ENCODE measurements at places on chromosomes 7 and 10.

- DNase-seq: no peak
Measured at GRCh38 chr7:143217806-143218205, 4.0 kb upstream of the TAS2R40 start.

- no peak for DNase-seq
Measured at GRCh38 chr7:120714945-120715344, 143.0 kb downstream of the TSPAN12 start.

GRCh38 chr10:122570920-122571319 is 10.4 kb downstream of the DMBT1 start:
- no peak for DNase-seq

GRCh38 chr7:102836191-102836919 is 76.4 kb upstream of the LRRC17 start:
- no peak for DNase-seq

GRCh38 chr7:28125431-28126409 is 54.9 kb downstream of the JAZF1 start:
- DNase-seq: no peak

GRCh38 chr7:20200361-20200760 is 16.8 kb downstream of the MACC1 start:
- DNase-seq: no peak

DNA sequence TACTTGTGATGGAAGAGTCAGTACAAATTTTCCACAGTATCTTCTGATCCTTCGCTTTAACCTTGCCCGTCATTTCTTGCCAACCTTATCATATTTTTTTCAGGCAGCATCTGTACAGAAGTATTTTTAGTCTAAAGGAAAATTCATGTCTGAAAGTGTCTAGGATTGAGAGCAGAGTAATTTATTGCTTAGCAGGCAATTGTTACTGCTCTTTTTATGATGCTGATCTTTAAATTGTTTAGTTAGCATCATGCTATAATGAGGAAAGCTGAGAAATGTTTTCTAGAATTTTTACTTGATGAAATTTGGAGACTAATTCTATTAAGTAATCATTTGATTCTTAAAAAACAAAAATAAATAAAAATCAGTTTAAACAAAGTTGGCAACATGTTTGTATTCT is 20.6 kb downstream of the KAT6B start:
- no peak for DNase-seq

DNA sequence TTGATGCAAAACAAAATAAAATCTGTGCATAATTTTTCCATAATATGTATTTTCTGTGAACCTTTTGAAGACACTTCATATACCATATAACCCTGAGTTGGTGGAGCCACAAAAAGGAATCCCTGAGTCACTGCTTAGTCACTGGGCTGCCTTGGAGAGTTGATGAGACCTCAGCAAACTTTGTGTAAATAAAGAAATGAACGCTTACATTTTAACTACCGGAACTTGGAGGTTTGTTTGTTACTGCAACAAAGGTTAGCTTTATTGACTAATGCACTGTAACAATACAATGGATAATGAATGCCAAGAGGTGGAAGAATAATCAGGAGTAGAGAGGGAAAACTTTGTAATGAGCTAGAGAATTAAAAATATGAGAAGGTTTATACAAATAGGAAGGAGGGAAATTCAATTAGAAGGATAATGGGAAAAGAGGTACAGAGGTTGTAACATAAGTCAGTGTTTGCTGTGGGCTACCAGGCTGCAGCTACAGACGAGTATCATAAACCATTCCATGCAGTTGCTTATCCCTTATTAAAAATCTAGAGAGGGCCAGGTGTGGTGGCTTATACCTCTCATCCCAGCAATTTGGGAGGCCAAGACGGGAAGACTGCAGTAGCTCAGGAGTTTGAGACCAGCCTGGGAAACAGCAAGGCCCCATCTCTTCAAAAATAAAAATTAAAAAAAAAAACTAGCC is 1042.1 kb downstream of the TYW1 start:
- DNase-seq: no peak

DNA sequence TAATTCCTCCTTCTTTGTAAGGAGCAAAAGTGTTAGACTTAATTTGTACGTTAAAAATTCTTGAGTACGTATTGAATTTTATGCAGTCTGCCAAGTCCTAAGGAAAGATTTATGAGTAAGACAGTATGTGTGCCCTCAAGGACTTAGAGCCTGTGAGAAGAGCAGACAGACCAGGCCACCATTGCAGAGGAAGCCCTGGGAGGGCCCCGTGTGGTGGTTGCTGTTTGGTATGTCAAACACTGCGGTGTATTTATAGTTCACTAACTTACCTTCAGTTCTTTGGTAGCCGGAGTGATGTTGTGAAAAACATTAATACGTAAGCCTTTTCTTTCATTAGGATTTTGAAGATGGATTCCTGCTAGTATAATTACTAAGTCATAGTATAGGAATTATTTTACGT is 82.9 kb downstream of the GALNT11 start:
- DNase-seq: no peak

GRCh38 chr7:32177232-32177631 is 107.0 kb upstream of the PDE1C start:
- DNase-seq: no peak

DNA sequence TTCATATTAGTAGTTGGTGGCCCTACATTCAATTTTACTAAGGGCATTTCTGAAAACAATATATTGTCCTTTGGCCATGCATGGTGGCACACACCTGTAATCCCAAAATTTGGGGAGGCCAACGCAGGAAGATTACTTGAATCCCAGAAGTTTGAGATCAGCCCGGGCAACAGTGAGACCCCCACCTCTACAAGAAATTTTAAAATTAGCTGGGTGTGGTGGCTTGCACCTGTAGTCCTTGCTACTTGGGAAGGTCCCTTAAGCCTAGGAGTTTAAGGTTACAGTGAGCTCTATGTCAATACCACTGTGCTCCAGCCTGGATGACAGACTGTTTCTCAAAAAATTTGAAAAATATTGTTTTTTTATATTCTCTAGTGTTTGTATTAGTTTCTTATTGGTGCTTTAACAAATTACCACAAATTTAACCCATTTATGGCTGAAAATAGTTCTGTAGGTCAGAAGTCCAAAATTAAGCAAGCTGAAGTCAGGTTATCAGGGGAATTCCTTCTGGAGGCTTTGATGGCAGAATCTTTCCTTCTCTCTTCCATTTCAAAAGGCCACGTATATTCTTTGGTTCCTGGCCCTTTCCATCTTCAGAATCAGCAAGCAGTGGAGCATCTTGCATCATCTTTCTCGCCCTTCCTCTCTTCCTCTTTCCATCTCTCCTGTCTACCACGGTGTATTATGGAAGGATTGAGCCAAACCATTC is 12.4 kb downstream of the CBX3 start:
- DNase-seq: no peak

DNA sequence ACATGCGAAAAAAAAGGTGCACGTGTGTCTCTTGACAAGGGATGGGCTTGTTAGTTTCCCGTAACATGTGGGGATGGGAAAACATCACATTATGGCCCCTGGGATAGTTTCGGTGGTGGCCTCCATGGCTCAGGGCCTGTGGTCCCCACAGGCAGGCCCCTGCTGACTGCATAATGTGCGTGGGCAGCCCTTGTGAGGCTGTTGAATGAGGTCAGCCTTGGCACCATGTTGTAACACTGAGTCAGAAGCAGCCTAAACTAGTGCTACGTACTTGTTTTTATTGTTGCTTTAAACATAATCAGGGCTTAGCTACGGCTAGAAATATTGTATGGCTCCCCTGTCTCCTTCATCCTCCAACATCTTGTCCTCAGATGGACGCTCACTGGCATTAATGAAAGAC is 80.6 kb downstream of the BEND7 start:
- DNase-seq: no peak

GRCh38 chr7:145753004-145753403 is 363.6 kb upstream of the CNTNAP2 start:
- DNase-seq: no peak

DNA sequence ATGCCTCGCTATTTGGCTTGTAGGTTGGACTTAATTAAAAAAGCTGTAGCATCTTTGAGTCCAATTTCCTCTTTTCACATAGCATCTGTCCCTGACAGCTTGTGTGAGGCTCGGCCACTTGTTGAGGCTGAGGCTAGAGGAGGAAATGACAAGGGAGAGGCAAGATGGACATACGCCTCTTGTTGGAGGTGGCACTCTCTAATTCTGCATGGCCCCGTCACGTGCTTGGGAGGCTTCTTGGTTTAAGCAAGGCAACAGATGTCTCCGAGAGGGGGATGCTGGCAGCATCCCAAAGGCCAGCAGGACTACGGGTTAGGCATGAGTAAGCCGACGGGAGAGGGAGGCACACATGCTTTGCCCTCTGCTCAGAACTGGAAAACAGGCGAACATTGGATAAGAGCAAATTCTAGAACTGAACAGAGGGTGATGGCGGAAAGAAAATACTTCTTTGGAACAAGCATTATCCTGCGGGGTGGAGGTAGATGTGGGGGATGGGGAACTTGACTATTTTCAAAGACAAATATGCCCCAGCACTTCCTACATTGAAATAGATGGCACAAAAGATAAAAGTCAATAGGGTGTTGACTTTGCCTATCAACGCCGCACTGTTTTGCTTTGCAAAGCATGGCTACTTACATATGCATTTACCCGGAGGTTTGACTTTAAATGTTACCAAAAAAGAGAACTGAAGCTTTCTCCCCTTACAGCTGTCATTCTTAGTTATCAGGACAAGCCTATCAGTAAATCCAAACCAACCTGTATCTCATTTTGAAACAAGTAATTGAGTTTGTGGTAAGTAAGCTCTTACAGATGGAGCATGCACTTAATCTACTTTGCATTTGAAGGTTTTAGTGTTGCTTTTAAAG is 94.8 kb downstream of the CHN2 start:
- DNase-seq: no peak

GRCh38 chr10:97759946-97760345 is 11.9 kb downstream of the SFRP5 start:
- DNase-seq: no peak

- no peak for DNase-seq
Measured at GRCh38 chr7:122143376-122143750, 686 bp downstream of the AASS start.

GRCh38 chr7:49775949-49776443 is 2.6 kb downstream of the VWC2 start:
- DNase-seq: no peak

GRCh38 chr10:71333129-71333887 is 14.2 kb downstream of the SLC29A3 start:
- no peak for DNase-seq

DNA sequence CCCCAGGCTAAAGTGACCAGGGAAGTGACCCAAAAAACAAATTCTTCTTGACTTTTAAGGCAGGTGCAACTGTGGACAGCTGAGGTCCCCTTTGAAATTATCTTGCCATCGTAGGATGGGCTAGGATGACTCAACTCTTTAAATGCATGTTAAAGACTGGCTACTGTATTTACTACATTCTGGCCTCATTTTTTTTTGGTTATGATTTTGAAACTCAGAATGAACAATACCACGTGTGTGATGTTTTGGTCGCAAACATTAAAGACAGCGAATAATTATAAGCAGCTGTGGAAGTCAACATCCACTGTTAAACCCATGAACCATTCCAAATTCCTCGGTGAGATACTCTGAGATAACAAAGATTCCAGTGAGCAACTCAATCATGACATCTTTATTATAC is 1.2 kb upstream of the SLC13A4 start:
- DNase-seq: no peak

GRCh38 chr10:73717556-73717955 is 19.6 kb upstream of the AGAP5 start:
- DNase-seq: no peak

DNA sequence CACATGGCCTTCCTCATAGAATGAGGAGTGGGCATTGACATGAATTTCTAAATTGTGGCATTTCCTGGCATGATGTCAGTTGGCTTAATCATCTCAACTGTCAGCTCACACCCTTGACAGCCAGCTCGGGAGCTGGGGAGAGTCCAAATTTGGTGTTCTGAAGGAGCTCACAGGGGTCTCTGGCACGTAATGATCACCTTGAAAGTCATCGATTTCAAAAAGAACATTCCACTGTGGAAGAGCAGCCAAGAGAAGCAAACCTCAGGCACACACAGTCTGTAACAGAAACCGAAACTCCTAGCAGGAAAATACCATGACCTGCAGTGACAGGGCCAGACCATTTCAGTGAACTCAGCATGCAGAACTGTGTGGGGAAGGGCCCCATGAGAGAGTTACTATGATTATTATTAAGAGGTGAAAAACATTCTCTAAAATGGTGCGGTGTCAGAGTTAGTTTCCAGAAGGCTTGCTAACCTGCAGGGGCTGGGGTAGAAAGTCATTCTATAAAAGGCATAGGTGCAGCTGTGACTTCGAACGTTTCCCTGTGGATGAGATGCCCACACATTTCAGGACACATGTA is 26.4 kb upstream of the KLF6 start:
- no peak for DNase-seq

- DNase-seq: no peak
Measured at GRCh38 chr7:141495057-141495456, 56.2 kb upstream of the AGK start.

DNA sequence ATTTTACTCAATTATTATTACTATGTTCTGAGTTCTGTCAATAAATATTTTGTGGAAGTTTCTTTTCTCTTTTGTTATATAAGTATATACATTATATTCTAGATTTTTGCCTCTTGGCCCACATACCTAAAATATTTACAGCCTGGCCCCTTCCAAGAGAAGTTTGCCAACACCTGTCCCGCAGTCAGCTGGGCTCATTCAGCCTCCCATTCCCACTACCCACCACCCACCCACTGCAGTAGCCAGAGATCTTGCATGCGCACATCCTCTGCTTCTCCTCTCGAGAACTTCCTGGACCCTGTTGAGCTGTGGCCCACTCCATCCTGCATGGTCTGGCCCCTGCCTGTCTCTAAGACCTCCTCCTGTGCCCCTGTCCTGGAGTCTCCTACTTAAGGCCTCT is 33.6 kb downstream of the WIPF3 start:
- DNase-seq: no peak

DNA sequence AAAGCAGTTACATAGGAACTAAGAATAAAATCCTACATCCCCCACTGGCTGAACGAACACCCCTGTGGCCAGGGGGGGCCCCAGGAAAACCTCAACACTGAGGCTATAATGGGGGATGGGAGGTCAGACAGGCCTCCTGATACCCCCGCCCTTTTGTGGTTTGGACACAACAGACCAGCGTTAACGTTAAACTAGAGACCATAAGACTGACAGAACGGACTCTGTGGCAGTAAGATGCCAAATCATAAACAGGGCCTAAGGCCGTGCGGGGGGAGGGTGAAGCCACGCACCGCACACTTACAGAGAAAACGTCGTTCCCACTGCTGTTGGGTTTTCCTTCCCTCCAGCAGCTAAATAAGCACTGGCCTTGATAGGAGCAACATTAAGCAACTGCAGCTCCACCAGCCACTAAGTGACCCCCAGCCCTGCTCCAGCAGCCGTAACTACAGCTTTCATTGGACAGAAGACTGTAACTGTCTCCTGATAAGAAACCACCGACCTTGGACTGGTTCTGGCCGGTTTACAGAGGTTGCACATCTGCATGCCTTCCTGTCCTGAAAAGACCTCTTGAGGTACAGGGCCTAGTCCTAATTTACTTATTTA is 3.4 kb upstream of the PPP2R2D start:
- no peak for DNase-seq

- no peak for DNase-seq
Measured at GRCh38 chr10:131419797-131420196, 108.3 kb upstream of the TCERG1L start.
